Common myeloid progenitor, CD34-positive (primary cell): ENCODE measurements at places on chromosomes 7 and 10.
A peak's percentile ranks its signal among the peaks of the same experiment; 100 is the strongest.

DNA sequence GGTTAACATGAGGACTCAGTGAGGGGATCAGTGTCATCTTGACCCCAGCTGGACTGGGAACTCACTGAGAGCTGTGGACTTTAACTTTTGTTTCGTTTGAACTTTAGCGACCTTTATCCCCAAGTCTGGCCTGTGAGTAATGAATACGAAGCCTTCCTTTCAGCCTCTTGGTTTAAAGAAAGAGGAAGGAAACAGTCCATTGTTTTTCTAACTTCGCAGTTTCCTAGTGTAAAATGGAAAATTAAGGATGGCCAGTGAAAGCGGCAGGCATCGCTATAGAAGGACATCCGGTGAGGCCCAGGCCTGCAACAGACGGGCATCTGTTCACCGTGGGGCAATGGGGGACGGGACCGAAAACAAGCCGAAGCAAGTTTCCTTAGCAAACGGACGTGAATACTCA is 44.1 kb upstream of the ADO start:
- DNase-seq: peak; percentile 52
- peaks cover 20% of the 10 kb centered on the region for H3K4me1 ChIP-seq
- H3K27me3 ChIP-seq: no peaks in the 10 kb centered on the region
- H3K27ac ChIP-seq: no peak overlapping the region
- H3K36me3 ChIP-seq: no peaks in the 10 kb centered on the region
- H3K4me3 ChIP-seq: no peak overlapping the region

DNA sequence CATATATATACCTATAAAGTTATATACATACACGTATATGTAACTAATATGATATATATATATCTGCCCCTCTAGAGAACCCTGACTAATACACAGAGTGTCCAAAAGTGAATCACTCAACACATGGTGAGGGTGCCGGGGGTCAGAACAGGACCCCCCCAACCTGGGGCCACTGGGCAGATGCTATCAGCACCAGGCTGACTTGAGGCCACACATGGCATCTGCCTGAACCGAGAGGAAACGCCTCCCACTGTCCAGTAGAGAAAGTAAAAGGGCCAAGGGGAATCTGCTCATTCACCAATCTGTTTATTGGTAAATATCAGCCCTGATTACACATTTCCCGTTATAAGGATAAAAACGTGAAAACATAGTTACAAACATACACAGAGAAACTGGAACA is 218.3 kb downstream of the PTPRN2 start:
- H3K27ac ChIP-seq: no peak overlapping the region
- H3K36me3 ChIP-seq: no peaks in the 10 kb centered on the region
- H3K4me3 ChIP-seq: no peak overlapping the region
- DNase-seq: no peak

DNA sequence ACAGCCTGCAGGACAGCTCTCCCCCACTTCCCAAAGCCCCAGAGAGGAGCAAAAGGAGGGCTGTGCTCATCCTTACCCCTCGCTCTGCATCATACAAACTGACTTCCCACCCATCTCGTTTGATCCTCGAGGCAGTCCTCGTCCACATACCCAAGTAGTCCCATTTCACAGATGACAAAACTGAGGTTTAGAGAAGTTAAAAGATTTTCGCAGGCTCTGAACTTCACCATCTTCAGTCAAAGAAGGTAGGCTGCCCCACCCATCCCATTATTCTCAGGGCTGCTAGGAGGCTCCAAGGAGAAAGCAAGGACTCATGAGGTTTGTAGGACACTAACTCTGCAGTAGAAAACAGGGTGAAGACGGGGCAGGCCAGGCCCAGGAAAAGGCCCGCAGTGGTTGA is 147.1 kb downstream of the SLIT1 start:
- H3K27ac ChIP-seq: no peak overlapping the region
- H3K4me3 ChIP-seq: no peak overlapping the region
- H3K27me3 ChIP-seq: no peaks in the 10 kb centered on the region

- DNase-seq: peak; percentile 77
- no peaks in the 10 kb centered on the region for H3K27me3 ChIP-seq
- H3K4me3 ChIP-seq: no peak overlapping the region
- peaks cover 29% of the 10 kb centered on the region for H3K4me1 ChIP-seq
- H3K36me3 ChIP-seq: no peaks in the 10 kb centered on the region
- no peak overlapping the region for H3K27ac ChIP-seq
These were observed 15.3 kb downstream of the RASGEF1A start for GRCh38 chr10:43251419-43252165.

DNA sequence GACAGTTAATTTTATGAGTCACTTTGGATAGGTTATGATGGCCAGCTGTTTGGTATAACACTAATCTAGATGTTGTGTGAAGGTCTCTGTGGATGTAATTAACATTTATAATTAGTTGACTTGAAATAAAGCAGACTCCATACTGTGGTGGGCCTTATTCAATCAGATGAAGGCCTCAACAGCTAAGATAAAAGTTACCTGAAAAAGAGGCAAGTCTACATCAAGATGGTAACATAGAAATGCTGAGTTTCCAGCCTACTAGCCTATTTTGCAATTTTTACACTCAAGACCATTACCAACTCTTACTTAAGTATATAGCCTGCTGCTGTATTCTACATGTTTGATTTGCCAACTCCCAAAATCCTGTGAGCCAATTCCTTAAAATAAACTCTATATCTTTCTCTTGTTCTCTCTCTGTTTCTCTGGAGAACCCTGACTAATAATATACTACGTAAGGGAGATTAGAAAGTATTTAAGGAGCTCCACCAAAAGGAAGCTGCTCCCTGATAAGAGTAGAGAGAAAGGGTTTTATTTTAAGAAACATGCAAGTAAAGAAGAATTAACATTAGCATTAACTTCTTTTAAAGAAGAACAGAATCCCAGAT is 42.7 kb downstream of the ZNF438 start:
- no peak overlapping the region for H3K4me3 ChIP-seq
- H3K36me3 ChIP-seq: peaks cover 3% of the 10 kb centered on the region
- no peaks in the 10 kb centered on the region for H3K27me3 ChIP-seq
- DNase-seq: peak; percentile 8
- H3K4me1 ChIP-seq: no peaks in the 10 kb centered on the region

GRCh38 chr7:68087401-68087800 is 1090.8 kb downstream of the TYW1 start:
- H3K27ac ChIP-seq: no peak overlapping the region
- DNase-seq: no peak
- H3K4me3 ChIP-seq: no peak overlapping the region
- H3K27me3 ChIP-seq: no peaks in the 10 kb centered on the region

DNA sequence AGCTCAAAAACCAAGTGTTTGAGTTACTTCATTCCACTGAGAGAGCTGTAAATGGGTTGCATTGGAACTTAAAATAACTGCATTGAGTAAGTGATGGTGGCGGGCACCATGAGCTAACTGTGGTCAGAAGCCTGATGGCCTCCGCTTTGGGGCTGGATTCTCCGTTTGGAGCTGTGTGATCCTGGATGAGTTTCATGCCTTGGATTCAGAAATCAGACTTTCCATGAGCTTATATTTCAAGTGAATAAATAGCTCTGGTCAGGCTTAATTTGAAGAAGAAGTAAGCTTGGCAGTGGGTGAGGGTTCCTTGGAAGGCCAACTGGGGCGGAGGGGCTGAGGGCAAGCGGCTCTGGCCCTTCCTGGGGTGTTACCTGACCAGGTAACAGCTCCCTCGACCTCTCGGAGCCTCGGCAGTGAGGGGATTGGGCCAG is 5.6 kb downstream of the HTRA1 start:
- H3K4me1 ChIP-seq: no peaks in the 10 kb centered on the region
- H3K27ac ChIP-seq: no peak overlapping the region
- no peak for DNase-seq
- no peak overlapping the region for H3K4me3 ChIP-seq

DNA sequence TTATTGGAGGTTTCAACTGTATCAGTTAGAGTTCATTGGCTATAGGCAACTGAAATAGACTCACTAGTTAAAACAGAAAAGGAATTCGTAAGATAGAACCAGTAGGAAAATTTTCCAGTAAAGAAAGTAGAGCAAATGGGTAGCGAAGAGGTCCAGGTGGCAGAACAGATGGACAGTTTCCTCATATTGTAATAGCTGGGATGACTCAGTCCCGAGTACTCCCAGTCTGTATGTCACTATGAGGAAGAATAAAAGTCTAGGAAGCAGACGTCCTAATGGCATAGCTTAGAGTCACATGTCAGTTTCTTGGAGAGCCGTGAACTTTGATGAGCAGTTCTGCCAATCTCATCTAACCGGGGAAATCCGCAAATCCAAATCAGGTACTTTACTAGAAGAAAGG is 95.3 kb downstream of the RNF32 start:
- H3K27ac ChIP-seq: no peak overlapping the region
- no peak overlapping the region for H3K4me3 ChIP-seq
- no peak for DNase-seq
- peaks cover 16% of the 10 kb centered on the region for H3K36me3 ChIP-seq
- H3K27me3 ChIP-seq: no peaks in the 10 kb centered on the region
- no peaks in the 10 kb centered on the region for H3K4me1 ChIP-seq

GRCh38 chr10:11329062-11329673 is 282.3 kb downstream of the USP6NL start:
- no peak overlapping the region for H3K27ac ChIP-seq
- no peak overlapping the region for H3K4me3 ChIP-seq
- H3K4me1 ChIP-seq: peaks cover 53% of the 10 kb centered on the region

DNA sequence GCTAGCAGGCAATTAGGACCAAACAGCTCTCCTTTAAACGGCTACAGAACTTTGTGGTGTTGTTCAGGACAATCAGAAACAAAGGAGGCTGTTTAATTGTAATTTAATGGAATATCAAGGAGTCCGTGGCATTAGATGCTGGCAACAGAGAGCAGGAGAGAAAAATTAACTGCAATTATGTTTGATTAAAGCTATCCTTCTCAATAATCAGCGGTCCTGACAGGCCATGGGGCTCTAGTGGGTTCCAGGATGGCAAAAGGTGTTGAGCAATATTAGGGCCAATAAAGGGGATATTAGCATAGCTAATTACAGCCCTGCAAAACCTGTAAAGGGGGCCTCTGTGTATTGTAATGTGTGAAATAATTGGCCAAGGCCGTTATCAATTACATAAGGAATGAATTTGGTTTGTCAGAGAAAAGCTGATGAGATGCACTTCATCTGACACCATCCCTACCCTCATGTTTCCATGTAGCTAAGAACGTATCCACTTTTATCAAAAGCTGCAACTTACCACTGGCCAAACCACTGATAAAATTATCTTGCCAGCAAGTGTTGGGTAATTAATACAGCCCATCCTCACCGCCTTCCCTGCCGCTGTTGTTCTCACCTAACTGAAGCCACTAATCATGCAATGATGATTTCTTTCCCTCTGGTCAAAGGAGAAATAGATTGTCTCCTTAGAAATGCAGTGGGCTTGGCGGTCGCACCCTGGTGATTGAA is 81.6 kb downstream of the EBF3 start:
- no peak for DNase-seq
- no peaks in the 10 kb centered on the region for H3K27me3 ChIP-seq
- H3K4me3 ChIP-seq: no peak overlapping the region
- H3K36me3 ChIP-seq: no peaks in the 10 kb centered on the region
- no peak overlapping the region for H3K27ac ChIP-seq
- H3K4me1 ChIP-seq: peaks cover 6% of the 10 kb centered on the region

GRCh38 chr10:133388236-133388972 is 5.6 kb upstream of the MTG1 start:
- no peak for DNase-seq
- peak overlapping the region; percentile 29 for H3K27ac ChIP-seq
- no peaks in the 10 kb centered on the region for H3K27me3 ChIP-seq
- no peaks in the 10 kb centered on the region for H3K36me3 ChIP-seq
- H3K4me3 ChIP-seq: no peak overlapping the region
- H3K4me1 ChIP-seq: peaks cover 2% of the 10 kb centered on the region

DNA sequence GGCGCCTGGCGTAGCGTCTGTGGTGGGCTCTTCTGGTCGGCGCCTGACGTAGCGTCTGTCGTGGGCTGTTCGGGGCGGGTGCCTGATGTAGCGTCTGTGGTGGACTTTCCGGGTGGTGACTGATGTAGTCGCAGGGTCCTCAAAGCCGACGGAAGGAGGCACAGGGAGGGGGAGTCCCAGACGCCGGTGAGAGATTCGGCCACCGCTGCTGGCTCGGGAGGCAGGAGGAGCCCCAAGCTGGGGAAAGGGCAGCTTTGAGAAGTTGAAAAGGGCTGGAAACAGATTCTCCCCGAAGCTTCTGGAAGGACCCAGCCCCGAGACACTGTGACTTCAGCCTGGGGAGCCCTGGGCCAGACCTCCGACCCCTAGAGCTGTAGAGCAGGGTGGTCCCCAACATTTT is 105.7 kb downstream of the DNAJB6 start:
- no peak overlapping the region for H3K27ac ChIP-seq

- peaks cover 2% of the 10 kb centered on the region for H3K4me1 ChIP-seq
- DNase-seq: no peak
- H3K27me3 ChIP-seq: no peaks in the 10 kb centered on the region
- no peaks in the 10 kb centered on the region for H3K36me3 ChIP-seq
- no peak overlapping the region for H3K4me3 ChIP-seq
These were observed 24.9 kb downstream of the RGR start for GRCh38 chr10:84269773-84270172.

DNA sequence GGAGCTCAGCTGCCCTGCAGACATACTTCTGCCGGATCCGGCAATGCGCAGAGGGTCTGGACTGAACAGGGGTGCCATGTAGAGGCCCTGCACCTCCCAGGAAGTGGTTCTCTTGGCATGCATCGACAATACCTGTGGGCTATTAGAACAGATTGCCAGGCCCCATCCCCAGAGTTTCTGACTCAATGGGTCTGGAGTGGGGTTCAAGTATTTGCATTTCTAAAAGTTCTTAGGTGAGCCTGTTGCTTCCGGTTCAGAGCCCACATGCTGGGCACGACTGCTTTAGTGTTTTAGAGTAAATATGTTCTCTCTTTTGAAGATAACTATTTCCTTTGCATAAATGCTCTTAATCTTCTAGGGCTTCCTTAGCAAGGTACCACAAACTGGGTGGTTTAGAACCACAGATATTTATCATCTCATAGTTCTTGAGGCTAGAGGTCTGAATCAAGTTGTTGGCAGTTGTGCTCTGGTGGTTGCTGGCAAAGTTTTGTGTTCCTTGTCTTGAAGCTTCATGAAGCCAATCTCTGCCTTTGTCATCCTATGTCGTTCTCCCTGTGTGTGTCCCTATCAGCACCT is 435.5 kb downstream of the TCERG1L start:
- no peak for DNase-seq
- H3K27me3 ChIP-seq: peaks cover 3% of the 10 kb centered on the region
- H3K27ac ChIP-seq: no peak overlapping the region
- no peaks in the 10 kb centered on the region for H3K4me1 ChIP-seq
- H3K4me3 ChIP-seq: no peak overlapping the region
- H3K36me3 ChIP-seq: no peaks in the 10 kb centered on the region

GRCh38 chr7:68688416-68689086 is 909.7 kb upstream of the AUTS2 start:
- no peak overlapping the region for H3K27ac ChIP-seq
- H3K36me3 ChIP-seq: no peaks in the 10 kb centered on the region
- no peak for DNase-seq
- H3K4me1 ChIP-seq: no peaks in the 10 kb centered on the region
- no peaks in the 10 kb centered on the region for H3K27me3 ChIP-seq

DNA sequence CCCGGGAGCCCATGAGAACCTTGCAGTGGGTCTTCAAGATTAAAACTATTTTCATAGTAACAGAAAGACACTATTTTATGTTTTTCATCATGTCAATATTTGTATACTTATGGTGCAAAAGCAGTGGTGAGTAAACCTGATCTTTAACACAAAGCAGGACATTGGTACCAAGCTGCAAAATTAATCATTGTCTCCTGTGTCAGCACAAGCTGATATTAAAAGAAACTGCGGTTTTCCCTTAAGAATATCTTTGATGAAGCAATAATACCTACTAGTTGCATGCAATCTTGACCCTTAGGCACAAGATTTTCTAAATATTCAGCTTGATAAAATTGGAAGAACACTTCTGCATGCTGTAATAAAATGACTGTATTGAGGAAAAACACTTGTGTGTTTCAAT is 121.7 kb downstream of the MDFIC start:
- no peaks in the 10 kb centered on the region for H3K4me1 ChIP-seq
- no peaks in the 10 kb centered on the region for H3K36me3 ChIP-seq
- no peak overlapping the region for H3K27ac ChIP-seq
- no peak for DNase-seq
- no peaks in the 10 kb centered on the region for H3K27me3 ChIP-seq
- no peak overlapping the region for H3K4me3 ChIP-seq
